CD4-positive, alpha-beta T cell treated with Interleukin-6 at 100 ng/mL for 8 hours (primary cell): ENCODE measurements at places on chromosomes 12 and 14.

- DNase-seq, result no peak
Measured at GRCh38 chr14:71536015-71536740, 396.1 kb upstream of the RGS6 start.

GRCh38 chr12:118429688-118430383, 53.5 kb downstream of the SUDS3 start:
- DNase-seq, result no peak

GRCh38 chr12:2668816-2669215, 126.0 kb upstream of the FKBP4 start:
- DNase-seq, result no peak

- no peak for DNase-seq
Measured at GRCh38 chr14:73426877-73427276, 31.5 kb downstream of the NUMB start.

GRCh38 chr12:83945871-83946270, 966.7 kb downstream of the SLC6A15 start:
- no peak for DNase-seq
